ENCODE measurements at places on chromosomes 3 and 15. TPM values are rescaled to one million over a fixed set of nuclear protein-coding genes. Genes with fewer than 3 reads are reported as not detected.

- DNase-seq, result no peak
Measured at GRCh38 chr15:68373028-68373427, 58.9 kb downstream of the ITGA11 start.

GRCh38 chr15:40754574-40754882 is 526 bp downstream of the RMDN3 start:
- DNase-seq, result no peak

- DNase-seq, result no peak
Measured at GRCh38 chr15:65550681-65551098, 20.4 kb downstream of the HACD3 start.

GRCh38 chr15:76418352-76419140 is 82.0 kb downstream of the ISL2 start:
- no peak for DNase-seq

- DNase-seq, result no peak
Measured at GRCh38 chr15:78130466-78131294, 565 bp downstream of the CIB2 start.

DNA sequence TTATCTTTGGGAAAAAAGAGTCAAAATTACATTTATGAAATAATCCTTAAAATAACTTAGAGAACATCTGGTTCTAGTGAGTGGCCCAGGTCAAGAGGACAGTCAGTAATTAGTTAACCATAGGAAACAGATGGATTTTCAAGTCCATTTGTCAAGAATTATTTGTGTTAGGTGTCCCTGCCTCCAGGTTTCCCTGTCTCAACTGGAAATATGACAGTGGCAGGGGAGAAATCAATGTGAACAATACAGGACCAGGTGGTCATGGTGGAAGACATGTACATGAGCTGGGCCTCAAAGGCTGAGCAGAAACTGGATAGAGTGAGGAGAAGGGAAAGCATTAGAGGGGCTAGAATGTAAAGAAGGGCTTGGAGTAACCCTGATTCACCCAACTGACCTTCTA is 372.6 kb downstream of the VPS13C start:
- DNase-seq, result no peak

Gene REC114
- total RNA-seq, result not detected

DNA sequence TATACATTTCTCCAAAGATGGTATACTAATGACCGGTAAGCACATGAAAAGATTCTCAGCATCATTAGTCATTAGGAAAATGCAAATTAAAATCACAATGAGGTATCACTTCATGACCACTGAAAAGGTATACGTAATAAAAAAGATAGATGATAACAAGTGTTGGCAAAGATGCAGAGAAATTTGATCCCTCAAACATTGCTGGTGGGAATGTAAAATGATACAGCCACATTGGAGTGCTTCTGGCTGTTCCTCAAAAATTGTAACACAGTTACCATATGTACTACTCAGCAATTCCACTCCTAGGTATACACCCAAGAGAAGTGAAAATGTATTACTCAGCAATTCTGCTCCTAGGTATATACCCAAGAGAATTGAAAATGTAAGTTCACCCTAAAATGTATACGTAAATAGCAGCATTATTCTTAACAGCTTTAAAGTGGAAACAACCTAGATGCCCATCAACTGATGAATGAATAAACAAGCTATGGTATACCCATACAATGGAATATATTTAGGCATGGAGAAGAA is 25.0 kb upstream of the KY start:
- no peak for DNase-seq

DNA sequence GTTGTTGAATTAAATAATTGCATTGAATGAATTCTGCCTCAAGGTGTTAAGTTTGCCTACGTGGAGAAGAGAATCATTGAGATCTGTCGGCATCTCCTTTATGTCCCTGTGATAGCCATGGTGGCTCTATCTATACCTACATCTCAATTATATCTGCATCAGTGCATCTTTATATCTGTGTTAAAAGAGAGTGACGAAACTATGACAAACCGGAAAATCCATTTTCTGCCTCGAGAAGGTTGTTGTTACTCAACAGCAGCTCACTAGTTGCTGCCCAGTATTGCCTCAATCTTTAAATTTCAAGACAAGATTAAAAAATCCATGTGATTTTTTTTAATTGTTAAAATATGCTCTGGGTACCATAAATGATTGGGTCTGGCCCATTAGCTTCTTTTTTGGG is 58.7 kb downstream of the GUCA1C start:
- DNase-seq, result no peak

DNA sequence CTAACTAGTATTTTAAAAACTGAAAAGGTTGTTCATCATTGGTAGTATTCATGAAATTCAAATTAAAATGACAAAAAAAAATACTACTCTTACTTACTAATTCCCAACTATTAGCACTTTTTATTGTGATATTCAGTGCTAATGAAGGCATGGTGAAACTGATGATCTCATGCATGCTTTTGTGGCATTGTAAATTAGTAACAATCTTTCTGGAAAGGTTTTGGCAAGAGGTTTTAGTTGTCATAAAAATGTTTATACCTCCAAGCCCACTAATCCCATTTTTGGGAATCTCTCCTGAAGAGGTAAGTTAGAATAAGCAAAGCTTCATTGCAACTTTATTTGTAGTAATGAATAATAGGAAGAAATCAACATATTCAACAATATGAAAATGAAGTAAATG is 53.0 kb downstream of the LYSMD4 start:
- no peak for DNase-seq

DNA sequence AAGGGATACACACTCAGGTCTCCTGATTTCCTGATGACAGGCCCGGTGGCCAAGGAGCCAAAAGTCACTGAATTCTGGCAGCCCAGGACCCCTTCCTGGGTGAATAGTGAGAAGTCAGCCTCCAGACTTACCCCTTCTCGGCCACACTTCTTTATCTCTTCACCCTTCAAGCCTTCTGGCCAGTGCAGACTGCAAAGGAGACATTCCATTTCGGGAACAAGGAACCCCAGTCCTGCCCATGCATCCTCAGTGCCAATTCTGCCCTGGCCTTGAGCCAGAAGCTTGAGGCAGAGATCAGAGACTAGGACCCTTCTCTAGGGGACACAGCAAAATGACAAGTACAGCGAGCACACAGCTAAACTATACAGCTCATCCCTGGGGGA is 28.8 kb downstream of the GRAMD2A start:
- no peak for DNase-seq

DNA sequence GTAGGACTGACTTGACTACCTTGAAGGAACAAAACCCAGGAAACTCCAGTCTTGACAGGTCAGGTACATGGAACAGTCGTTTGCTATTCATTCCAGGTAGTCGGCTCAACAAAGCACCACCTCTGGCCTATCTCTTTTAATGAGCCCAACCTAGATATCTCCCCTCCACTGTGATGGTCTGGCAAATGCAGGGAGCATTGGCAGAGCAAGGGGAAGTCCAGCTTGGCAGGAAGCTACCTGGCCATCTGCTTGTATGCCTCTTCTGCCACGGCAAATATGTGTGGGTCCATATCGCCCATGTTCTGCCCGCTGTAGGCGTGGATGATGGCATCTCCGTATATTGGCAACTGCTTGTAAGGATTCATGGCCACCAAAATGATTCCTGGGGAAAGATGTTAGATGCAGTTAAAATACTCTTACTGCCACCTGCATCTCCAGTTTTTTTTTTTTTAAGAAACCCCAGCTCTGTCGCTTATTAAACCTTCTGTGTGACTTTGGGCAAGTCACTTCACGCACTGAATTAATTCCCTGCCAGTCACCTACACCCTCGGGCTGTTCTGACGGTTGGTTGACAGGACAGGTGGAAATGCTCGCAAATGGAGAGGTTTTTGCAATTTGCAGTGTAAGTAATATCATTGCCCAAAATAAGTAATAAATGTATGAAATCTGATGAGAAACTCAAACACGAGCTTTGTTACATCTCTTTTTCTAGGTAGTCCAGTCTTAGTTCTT is 16.8 kb downstream of the MYO5C start:
- no peak for DNase-seq

DNA sequence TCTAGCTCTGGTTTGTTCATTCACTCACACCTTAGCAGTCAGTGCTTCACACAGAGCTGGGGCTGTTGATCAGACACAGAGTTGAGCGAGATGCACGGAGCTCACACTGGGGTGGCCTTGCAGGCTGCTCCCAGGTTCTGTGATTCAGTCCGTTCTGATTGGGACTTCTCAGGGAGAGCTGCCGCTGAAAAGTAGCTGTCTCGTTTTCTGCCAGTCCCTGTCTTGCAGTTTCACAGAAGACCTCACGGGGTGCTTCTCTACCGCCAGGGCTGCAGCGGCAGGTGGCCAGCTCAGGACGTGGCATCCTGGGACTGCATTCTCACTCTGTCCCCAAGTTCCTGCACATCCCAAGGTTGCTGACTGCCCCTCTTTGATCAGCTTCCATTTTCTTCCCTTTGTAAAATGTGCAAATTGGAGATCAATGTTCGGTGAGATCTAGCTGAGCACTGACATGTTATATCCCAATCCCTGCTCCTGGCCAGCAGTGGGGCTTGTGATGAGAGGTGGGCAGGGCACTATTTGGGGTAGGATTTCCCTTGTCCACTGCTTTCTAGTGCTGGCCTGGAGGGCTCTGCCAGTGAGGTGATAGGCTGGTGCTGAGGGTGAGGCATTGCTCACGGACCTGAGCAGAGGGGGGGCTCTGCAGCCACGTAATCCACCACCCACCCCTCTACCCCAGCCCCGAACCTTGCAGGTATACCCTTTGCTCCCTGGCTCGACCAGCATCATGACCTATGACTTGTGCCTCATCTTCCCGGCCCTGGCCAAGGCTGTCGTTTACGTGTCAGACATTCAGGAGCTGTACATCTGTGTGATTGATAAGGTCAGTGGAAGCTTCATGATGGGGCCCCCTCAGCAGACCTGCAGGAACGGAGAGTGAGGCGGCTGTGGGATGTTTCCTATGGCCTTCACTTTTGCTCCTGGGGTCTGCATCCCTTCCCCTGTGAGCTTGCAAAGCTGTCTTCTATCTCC is 5.3 kb upstream of the TXNRD3 start:
- DNase-seq, result no peak

- DNase-seq, result no peak
Measured at GRCh38 chr15:69313432-69314000, 14.8 kb downstream of the PAQR5 start.

DNA sequence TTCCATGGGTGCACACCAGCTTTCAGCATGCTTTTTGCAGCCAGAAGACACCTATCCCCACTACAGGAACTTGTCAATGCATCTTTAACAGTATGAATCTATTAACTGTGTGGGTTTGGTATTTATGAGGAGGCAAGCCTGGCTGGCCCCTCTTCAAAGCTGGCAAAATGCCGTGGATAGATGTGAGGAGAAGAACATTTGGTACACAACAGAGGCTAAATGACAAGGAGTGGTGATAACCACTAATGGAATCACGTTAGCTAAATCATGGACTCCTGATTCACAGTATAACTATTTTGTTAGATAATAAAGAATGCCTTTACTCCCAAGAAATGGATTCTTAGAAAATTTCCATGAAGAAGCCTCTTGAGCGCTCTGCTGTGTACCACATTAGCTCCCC is 187.2 kb downstream of the CLSTN2 start:
- no peak for DNase-seq

DNA sequence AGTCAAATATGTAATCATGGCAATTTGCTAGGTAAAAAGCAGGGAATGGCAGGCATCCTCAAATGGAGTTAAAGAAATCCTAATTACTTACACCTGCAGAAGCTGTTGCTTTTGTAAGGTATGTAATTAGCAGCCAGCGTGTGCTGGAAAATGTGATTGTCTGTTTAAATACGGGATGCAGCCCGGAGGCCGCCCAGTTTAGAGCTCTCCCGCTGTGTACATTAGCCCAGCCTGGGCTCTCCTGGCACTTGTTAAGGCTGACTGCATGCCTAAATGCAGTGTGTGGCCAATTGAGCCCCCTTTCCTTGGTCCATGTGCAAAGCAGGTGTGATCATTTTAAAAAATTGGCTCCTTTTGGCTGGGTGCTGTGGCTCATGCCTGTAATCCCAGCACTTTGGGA is 9.0 kb downstream of the DPH3 start:
- DNase-seq, result no peak
